ENCODE measurements at places on chromosomes 16 and 17.

GRCh38 chr17:13995856-13996271, 73.4 kb upstream of the COX10 start:
- no peak for DNase-seq
- H3K36me3 ChIP-seq, result no peaks in the 10 kb centered on the region
- no peaks in the 10 kb centered on the region for H3K4me1 ChIP-seq
- H3K27me3 ChIP-seq, result no peaks in the 10 kb centered on the region

DNA sequence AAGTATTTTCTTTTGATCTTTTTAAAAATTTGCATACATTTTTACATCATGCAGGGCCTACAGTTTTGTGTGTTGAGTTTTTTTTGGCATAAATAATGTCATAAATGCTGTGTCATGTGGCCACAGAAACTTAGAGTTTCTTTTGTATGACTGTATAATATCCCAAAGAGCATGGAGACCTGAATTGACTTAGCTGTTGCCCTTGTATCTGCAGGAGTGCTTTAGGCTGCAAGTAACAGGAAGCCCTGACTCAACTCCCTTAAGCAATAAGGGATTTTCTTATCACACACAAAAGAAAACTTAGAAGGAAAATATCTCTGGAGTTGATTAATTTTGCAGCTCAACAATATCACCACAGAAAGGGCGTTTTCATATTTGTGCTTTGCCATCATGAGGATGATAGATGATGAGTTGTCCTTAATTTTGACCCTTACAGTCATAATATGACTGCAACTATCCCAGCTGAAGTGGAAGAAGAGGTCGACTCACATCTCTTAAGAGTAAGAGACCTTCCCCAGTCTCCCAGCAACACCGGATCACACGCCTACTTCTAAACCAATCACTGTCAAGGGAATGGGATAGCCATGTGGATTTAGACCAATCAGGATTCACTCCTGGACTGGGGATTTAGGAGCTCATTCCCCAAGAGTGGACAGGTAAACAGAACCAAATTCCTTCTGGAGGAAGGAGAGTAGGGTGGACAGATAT, 138.9 kb downstream of the GSG1L start:
- DNase-seq, result no peak
- H3K4me3 ChIP-seq, result no peak overlapping the region
- H3K27me3 ChIP-seq, result no peaks in the 10 kb centered on the region
- no peaks in the 10 kb centered on the region for H3K36me3 ChIP-seq
- H3K27ac ChIP-seq, result no peak overlapping the region

DNA sequence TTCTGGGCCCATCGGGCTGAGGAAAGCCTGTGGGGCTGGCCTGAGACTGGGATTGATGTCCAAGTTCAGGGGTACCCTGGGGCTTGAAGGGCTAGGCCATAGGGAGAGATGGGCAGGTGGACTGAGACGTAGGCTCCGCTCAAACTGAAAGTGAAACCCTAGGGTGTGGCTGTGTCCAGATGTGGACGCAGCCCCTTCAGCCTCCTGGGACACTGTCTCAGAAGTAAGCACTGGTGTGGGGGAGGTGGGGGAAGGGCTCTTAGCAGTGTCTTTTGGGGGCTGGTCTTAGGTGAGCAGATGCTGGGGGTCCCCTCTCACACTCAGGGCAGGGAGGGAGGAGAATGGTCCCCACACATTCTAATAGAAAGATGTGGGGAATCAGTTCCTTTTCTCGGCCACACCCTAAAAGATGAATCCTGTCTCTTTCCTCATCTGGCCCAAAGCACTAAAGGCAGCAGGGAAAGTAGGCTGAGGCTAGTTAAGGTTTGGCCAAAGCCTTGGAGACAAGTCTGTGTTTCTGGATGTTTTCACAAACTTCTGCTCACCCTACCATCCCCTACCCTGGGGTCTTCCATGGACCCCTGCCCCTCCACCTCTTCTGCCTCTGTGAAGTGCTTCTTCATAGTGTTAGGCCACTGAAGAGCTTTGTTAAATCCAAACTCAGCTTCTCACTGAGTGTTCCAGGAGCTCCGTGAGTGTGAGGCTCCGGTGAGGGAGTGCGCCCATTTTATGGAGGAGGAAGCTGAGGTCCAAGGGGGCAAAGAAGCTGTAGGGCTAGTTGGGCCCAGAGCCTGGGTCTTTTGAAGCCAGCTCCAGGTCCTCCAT, 5.6 kb downstream of the FMNL1 start:
- H3K4me3 ChIP-seq, result no peak overlapping the region
- H3K36me3 ChIP-seq, result no peaks in the 10 kb centered on the region
- H3K4me1 ChIP-seq, result peaks cover 10% of the 10 kb centered on the region
- H3K27me3 ChIP-seq, result no peaks in the 10 kb centered on the region

GRCh38 chr16:72923757-72924156, 124.2 kb downstream of the ZFHX3 start:
- no peaks in the 10 kb centered on the region for H3K27me3 ChIP-seq
- H3K27ac ChIP-seq, result no peak overlapping the region
- peaks cover 14% of the 10 kb centered on the region for H3K4me1 ChIP-seq
- no peak for DNase-seq

DNA sequence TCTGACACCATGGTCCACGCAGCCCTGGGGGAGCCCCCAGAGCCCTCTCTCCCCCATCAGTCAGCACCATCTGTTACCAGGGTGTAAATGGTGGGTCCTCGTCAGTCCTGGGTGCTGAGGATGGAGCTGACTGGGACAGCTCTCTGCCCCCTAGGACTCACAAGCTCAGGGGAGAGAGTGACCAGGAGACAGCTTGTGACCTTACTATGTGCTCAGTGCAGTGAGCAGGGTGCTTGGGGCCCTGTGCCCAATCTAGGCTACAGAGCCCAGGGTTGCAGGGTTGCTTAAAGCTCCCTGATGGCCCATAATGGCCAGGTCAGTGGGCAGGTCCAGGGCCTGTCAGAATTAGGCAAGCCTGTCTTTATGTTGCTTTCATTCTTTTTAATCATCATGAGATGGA, 11.3 kb downstream of the MMP2 start:
- H3K27ac ChIP-seq, result no peak overlapping the region
- no peaks in the 10 kb centered on the region for H3K36me3 ChIP-seq
- H3K27me3 ChIP-seq, result no peaks in the 10 kb centered on the region
- no peak overlapping the region for H3K4me3 ChIP-seq

DNA sequence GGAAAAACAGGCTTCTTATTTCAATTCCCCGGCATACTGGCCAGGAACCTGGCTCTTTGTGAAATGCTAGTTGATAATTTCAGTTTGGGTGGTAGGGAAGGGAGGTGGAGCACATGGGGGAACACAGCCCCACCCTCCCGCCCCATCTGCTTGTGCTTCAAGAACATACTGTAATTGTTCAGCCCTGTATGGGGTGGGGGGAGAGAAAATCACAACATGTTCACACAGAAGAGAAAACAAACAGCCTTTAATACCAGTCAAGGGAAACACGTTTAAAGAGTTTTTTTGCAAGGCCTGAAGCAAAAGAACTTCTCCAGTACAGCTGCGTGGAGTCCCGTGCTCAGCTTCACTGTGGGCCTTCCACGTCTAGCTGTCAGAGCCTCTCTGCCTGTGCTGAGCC, 59.7 kb downstream of the SHISA6 start:
- H3K36me3 ChIP-seq, result no peaks in the 10 kb centered on the region
- H3K4me1 ChIP-seq, result peaks cover 29% of the 10 kb centered on the region
- no peaks in the 10 kb centered on the region for H3K27me3 ChIP-seq
- peak; percentile 38 for DNase-seq
- peak overlapping the region; percentile 21 for H3K27ac ChIP-seq

DNA sequence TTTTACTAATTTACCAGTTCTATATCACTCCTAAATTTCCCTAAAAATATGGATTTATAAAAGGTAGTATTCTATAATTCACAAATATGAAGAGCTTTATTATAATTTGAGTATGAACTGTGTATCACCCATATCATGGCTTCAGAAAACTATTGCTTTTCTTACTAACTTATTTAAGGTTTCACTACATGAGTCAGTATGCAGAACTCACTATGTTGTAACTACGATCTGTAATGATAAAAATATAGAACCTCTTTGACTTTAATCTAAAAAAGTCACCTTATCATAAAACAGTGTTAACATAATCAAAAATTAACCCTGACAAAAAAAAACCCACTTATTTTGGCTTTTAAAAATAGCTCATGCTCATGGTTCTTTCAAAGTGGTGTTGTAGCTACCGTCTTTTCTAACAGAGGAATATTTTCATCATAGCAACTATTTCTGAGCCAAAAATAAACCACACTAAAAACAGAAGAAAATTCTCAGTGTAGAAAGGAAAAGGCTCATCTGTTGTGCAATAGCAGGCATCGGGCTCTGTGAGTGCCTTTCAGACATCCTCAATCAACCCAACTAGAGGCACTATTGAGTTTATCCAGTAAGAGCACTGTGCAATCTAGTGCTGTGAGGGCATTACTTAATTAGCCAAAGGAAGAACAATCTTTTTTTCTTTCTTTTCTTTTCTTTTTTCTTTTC, 42.1 kb downstream of the ITGAM start:
- H3K4me3 ChIP-seq, result no peak overlapping the region
- no peaks in the 10 kb centered on the region for H3K36me3 ChIP-seq
- peaks cover 3% of the 10 kb centered on the region for H3K27me3 ChIP-seq
- H3K27ac ChIP-seq, result no peak overlapping the region

- H3K36me3 ChIP-seq, result no peaks in the 10 kb centered on the region
- H3K27ac ChIP-seq, result no peak overlapping the region
- DNase-seq, result no peak
- no peaks in the 10 kb centered on the region for H3K4me1 ChIP-seq
- no peaks in the 10 kb centered on the region for H3K27me3 ChIP-seq
Measured at GRCh38 chr17:78641666-78642065, 64.5 kb upstream of the DNAH17 start.

- H3K27ac ChIP-seq, result no peak overlapping the region
- no peaks in the 10 kb centered on the region for H3K36me3 ChIP-seq
- no peaks in the 10 kb centered on the region for H3K27me3 ChIP-seq
- no peaks in the 10 kb centered on the region for H3K4me1 ChIP-seq
- H3K4me3 ChIP-seq, result no peak overlapping the region
Measured at GRCh38 chr17:41256291-41256685, 1.1 kb downstream of the KRTAP9-9 start.

GRCh38 chr16:14070877-14071575, at the start of gene MRTFB:
Gene MRTFB, plus strand, starts transcription at chr16:14071319. Its CDS starts 69,288 bp downstream, at chr16:14140607.
- H3K27ac ChIP-seq, result peak within 1 kb of the TSS; percentile 87
- H3K4me1 ChIP-seq, result peaks cover 5% of the 10 kb centered on the region
- H3K36me3 ChIP-seq, result no peaks in the 10 kb centered on the region
- peak; percentile 83 for DNase-seq

- no peak for DNase-seq
- no peaks in the 10 kb centered on the region for H3K27me3 ChIP-seq
- H3K36me3 ChIP-seq, result no peaks in the 10 kb centered on the region
Measured at GRCh38 chr17:16361874-16362273, 8.6 kb upstream of the CENPV start.

- H3K27ac ChIP-seq, result no peak overlapping the region
- no peaks in the 10 kb centered on the region for H3K36me3 ChIP-seq
- no peak overlapping the region for H3K4me3 ChIP-seq
- no peaks in the 10 kb centered on the region for H3K4me1 ChIP-seq
Measured at GRCh38 chr17:73595479-73595878, 48.8 kb downstream of the SDK2 start.

GRCh38 chr17:80751070-80751945, 206.7 kb downstream of the RPTOR start:
- no peak overlapping the region for H3K4me3 ChIP-seq
- DNase-seq, result no peak
- no peak overlapping the region for H3K27ac ChIP-seq
- no peaks in the 10 kb centered on the region for H3K4me1 ChIP-seq

DNA sequence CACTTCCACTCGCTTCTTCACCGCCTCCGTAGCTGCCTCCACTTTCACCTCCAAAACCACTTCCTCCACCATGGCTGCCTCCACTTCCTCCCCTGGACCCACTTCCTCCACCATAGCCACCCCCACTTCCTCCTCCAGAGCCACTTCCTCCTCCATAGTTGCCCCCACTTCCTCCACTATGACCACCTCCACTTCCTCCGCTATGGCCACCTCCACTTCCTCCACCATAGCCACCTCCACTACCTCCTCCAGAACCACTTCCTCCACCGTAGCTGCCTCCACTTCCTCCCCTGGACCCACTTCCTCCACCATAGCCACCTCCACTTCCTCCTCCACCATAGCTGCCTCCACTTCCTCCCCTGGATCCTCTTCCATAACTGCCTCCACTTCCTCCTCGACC, 4.5 kb downstream of the KRT9 start:
- H3K4me3 ChIP-seq, result no peak overlapping the region
- no peak overlapping the region for H3K27ac ChIP-seq
- no peaks in the 10 kb centered on the region for H3K27me3 ChIP-seq
- H3K4me1 ChIP-seq, result no peaks in the 10 kb centered on the region

GRCh38 chr17:31580706-31581490, 189.4 kb downstream of the RAB11FIP4 start:
- no peaks in the 10 kb centered on the region for H3K27me3 ChIP-seq
- H3K4me3 ChIP-seq, result no peak overlapping the region
- H3K36me3 ChIP-seq, result no peaks in the 10 kb centered on the region
- H3K4me1 ChIP-seq, result peaks cover 17% of the 10 kb centered on the region

DNA sequence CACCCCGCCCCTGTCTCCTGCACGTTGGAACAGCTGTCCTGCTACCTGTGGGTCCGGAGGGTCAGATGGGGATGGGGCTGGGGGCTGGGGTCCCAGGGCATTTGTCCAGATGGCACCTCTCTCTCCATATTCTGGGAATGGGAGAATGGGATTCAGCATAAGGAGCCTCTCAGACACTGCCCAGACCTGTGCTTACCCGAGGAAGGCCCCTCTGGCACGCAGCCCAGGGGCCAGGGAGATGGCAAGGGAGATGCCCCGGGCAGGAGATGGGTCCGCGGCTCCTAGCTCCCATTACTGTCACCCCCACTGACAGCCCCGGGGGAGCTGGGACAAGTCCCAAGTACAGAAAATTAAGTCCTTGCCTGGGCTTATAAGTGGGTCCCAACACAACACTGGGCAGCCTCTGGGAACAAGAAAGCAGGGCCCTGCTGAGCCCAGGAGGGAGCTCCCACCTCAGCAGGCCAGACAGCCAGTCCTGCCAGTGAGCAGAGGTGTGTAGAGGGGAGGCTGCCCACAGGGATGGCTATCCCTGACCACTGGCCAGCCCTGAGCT, 1.8 kb downstream of the VASN start:
- no peak for DNase-seq
- H3K4me3 ChIP-seq, result peak overlapping the region; percentile 86
- no peaks in the 10 kb centered on the region for H3K36me3 ChIP-seq
- peaks cover 63% of the 10 kb centered on the region for H3K4me1 ChIP-seq

- no peak for DNase-seq
Measured at GRCh38 chr16:17963185-17963836, 373.2 kb downstream of the NPIPA8 start.

DNA sequence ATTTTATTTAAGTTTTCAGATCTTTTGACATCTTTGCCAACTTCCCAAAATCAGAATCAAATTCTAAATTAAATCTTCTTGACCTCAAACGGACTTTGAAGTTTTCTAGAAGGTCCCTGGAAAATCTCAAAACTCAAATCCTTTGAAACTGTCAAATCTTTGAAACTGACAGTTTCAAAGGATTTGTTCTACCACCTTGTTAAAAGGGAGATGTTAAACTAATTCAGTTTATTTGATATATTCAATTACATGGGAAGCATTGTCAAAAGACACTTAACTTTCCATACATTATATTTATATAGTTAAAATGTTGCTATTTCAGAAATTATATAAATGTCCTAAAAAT, 3.4 kb upstream of the DPEP1 start:
- H3K36me3 ChIP-seq, result no peaks in the 10 kb centered on the region
- DNase-seq, result no peak
- H3K4me1 ChIP-seq, result no peaks in the 10 kb centered on the region

Data from testis (tissue), 5 donors.